Skeletal muscle cell (primary cell): ENCODE measurements at places on chromosomes 2 and 18.

GRCh38 chr2:102184568-102184967 lies 2.3 kb upstream of the IL1RL2 start:
- DNase-seq, result no peak

DNA sequence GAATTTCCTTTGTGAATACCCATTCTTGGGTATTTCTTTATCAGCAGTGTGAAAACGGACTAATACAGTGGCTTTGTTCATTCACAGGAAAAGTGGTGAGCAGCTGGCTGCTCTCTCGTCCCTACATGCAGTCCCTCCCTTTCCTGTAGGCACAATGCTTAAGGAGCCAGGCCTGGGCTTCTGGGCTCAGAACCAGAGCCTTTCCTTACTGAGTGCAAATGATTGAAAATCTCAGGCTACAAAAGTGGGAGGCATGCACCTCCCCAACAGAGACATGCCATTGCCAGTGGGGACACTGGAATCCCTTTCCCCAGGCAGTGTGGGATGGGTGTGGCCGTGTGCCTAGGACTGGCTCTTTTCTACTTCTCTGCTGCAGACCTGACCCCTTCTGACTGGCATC lies 61.3 kb downstream of the MCFD2 start:
- no peak for DNase-seq

GRCh38 chr2:225690153-225690552 lies 290.6 kb downstream of the NYAP2 start:
- no peak for DNase-seq

GRCh38 chr2:230429513-230429912 lies 13.5 kb downstream of the SP100 start:
- no peak for DNase-seq

DNA sequence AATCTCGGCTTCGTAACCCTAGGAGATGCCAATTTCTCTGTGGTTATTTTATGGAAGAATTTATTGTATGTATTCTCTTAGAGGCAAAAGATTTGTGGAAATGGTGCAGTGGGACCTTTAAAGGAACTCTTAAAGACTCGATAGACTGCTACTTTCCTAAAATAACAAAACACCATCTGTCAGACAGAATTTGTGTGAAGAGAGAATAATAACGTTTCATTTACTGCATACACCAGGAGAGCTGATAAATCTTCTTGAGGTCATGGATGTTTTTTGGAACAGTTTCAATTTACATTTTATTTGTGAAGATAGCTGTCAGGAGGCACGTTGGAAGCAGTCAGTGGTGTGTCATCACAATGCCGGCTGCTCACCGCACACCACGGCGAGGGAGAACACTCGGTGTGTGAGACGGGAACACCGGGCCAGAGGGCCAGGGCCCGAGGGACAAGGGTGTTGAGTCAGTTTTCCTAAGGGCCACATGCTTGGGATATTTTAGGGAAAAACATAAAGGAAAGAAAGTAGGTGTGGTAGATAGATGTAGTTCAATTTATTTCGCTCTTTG lies 1681.0 kb upstream of the DDX18 start:
- DNase-seq, result no peak

DNA sequence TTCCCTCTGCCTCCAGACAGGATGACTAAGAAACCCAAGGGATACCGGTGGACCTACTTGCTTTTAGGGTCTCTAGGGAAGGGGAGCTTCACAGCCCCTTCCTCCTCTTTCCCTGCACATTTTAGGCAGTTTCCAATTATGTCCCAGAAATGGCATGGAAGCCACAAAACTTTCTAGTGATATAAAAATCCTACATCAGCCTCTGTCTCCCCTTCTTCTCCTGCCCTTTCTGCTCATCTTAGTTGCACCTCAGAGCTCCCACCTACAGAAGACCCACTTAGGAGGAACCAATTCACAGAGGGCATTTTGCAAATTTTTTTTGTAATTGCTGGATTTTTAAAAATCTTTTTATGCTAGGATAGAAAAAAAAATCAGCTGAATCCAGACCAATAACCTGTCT lies 263.1 kb downstream of the TNS1 start:
- DNase-seq, result no peak

DNA sequence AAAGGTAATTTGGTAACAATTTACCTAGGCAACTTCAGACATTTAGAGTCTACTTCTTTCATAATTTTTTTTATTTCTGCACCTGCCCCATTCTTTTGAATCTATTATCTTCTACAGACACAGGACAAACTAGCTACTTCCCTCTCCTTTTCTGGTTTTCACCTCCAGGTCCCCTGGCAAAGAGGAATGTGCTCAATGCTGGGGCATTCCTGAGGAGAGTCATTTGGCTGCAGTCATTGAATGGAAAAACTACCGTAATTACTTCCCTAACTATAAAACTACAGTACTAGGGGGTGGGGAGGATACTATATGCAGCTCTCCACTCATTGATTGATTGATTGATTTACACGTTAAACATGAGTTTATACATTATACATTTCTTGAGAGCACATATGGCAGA lies 11.2 kb upstream of the ARHGAP28 start:
- no peak for DNase-seq
